Activated CD4-positive, alpha-beta T cell treated with anti-CD3 and anti-CD28 coated beads for 36 hours (primary cell): ENCODE measurements at places on chromosomes 2 and 18. TPM values are rescaled to one million over a fixed set of nuclear protein-coding genes. Genes with fewer than 3 reads are reported as not detected.

The GAL3ST2 gene
- 0.94 TPM for total RNA-seq

The VWC2L gene
- not detected for total RNA-seq

The GPAT2 gene
- total RNA-seq: 10.0 TPM

The RFTN2 gene
- total RNA-seq: not detected

The APLF gene
- 4.3 TPM for total RNA-seq

The ACMSD gene
- not detected for total RNA-seq

The FEV gene
- total RNA-seq: not detected

The ANTXR1 gene
- total RNA-seq: 0.32 TPM

The SLC39A6 gene
- 23.9 TPM for total RNA-seq

The CRYGC gene
- total RNA-seq: not detected

The FSIP2 gene
- total RNA-seq: 0.28 TPM

The PLB1 gene
- 1.1 TPM for total RNA-seq

The COL4A4 gene
- total RNA-seq: not detected

The CCDC68 gene
- total RNA-seq: not detected
